ENCODE measurements at places on chromosomes 12 and 14.

DNA sequence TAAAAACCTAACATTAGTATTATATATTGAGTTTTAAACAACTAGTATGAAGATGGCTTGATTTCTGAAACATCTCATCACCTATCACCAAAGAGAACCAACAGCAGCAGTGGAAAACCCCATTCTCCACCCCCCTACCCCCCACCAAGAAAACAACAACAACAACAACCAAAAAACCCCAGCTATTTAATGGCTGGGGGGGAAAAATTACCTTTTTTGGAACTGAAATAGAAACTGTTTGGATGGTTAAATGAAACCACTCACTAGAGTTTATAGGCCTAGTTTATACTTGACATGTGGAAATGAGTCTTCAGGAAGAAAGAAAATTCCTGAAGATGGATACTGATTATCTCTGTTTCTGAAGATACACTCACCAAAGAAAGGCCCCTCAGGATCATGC lies 30.3 kb downstream of the PPP2R5E start:
- DNase-seq = no peak

GRCh38 chr14:22265319-22266141 lies 323.5 kb downstream of the DAD1 start:
- no peak for DNase-seq

DNA sequence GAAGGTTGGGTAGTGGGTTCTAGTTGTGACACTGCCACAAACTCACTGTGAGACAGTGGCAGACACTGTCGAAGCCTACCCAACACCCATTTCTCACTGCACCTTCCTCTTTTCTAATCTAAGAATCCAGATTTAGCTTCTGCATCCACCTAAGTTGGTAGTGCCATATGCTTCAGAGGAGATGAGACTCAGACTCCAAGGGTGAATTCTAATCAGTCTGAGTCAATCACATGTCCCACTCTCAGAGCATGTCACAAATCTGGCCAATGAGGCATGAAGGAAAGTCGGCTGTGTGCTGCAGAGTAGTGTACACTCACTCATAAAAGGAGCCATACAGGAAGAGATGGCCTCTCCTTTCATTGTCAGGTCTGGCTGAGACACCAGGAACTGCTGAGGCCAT lies 102.1 kb upstream of the RAP1B start:
- peak; percentile 36 for DNase-seq

DNA sequence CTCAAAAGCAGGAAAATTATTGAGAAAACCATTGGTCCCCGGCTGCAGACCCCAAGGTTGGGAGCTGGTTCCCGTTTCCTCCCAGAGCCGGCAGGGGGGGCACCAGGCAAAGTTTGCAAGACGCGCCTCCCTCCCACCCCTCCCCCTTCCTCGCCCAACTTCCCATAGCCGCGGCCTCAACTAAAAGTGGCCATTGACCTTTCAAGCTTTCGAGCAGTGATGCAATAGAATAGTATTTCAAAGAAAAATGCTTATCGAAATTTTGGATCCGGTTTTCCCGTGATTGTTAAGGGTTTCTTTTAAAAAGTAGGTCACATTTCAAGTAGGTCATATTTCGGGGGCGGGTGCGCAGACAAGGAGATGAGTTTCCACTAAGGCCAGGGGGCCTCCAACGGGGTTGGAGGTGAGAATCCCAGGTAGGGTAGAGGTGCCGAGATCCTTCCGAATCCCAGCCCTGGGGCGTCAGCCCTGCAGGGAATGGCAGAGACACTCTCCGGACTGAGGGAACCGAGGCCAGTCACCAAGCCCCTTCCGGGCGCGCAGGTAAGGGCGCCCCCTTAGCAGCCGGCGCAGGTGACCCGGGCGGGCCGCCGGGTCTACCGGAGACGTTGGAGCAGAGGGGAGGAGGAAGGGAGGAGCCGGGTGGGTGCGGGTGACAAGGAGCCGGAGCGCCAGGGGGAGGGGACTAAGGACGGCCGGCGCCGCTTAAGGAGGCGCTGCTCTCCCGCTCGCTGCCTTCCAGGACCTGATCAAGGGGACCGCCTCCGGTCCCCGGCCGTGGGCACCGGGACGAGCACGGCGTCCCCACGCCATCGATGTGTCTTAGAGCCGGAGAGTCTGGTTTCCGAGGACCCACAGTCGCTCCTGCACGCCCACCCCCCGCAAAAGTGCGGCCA lies 2.6 kb upstream of the SOCS2 start:
- DNase-seq = peak; percentile 29

GRCh38 chr12:117144599-117144998 lies 45.4 kb upstream of the TESC start:
- DNase-seq = no peak

DNA sequence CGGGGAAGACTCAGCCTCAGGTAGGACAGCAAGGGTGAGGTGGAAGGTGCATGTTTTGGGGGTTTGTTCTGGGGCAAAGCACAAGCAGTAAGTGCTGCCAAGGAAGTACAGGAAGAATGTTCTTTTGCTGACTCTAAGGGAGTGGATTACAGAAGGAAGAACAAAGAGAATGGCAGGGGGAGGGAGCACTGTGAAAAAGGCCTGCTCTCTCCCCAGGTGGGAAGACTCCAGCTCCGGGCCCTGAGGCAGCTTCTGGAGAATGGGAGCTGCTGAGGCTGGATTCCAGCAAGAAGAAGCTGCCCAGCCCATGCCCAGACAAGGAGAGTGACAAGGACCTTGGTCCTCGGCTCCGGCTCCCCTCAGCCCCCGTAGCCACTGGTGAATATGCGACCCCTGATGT lies 7.0 kb upstream of the PFDN5 start:
- DNase-seq = no peak

DNA sequence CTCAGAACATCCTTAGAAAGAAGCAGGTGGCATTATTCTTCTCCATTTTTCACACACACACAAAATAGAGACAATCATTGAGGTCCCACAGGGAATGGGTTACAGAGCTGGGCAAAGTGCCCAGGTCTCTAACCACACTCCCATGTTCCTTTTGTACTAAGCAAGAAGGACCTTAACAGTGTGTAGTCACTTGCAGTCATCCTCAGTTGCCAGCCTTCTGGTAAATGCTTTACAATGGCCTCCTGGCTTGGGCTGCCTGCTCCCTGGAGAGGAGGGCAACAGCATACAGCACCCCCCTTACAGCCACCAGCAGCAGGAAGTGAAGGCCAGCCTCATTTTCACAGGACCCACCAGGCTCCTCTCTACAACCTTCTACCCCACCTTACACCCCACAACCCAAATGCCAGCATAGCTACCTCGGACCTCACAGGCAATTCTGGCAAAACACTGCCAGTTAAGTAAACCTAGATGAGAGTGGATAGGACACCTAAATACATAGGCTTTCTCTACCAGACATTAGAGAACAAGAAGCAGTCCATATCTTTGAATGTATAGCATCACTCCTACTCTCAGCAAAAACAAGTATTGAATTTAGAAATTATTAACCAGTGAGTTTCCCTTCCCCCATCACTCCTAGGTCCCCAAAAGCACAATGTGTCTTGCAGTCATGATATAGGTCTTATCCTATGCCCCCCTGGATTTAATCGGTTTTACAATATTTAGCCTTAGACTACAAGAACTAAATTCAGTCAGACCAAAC lies 88.1 kb downstream of the PPP2R5E start:
- DNase-seq = peak; percentile 11

DNA sequence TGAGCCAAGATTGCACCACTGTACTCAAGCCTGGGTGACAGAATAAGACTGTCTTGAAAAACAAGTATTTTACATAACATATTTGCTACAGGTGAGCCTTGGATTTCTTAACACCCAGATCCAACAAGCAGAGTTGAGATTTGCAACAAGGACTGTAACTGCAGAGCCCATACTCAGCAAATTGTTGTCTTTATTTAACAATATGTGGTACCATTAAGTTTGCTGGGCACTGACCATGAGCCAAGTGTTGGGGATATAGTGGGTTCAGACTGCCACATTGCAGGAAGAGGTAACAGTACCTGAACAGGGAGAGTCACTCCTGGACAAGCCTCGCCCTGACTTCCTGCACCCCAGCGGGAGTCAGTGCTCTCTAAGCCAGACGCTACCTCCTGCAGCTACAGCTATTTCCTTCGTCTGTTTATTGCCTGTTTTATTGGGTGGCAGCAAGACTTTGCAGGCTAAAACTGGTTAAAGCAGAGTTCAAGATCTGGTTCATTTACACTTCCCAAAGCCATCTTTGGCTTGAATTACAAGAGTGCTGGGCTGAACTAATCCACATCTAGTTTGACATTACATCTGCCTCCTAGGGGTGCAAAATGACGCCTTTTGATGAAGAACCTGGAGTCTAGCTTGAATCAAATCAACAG lies 12.5 kb downstream of the AHSA1 start:
- DNase-seq = no peak

DNA sequence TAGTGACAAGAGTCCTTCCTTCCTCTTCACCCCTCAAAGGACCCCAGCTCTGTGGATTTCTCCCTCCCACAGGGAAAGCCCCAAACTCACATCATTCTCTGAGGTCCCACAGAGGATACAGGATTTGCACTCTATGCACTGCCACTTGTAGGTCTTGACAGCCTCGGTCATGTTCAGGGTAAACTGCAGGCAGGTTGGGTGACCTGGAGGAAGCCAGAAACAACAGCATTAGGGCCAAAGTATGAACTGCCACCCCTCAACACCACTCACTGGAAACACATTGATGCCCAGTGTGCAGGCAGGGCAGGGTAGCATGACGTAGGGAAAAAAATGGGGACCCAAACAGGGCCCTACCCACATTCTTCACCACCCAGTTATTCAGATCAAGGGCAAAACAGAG lies 264.4 kb downstream of the DPF3 start:
- DNase-seq = no peak

- DNase-seq = no peak
These were observed 167.4 kb downstream of the C12orf50 start for GRCh38 chr12:87861791-87862190.

DNA sequence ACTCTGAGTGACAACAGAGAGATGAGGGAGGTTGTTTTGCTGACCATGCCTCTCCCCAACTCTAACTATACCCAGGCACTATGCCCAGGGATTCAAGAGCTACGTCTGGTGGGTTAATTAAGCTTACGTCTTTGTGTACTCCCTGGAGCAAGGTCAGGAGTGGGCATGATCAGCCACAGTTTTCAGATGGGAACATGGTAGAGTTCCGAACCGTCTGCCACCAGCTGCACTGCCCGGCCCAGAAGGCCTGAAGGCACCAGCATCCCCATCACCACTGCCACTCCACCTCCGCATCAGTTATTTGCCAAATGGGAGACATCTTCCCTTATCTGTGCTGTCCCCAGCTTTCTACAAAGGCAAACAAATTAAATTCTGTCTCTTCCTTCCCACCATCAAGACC lies 11.1 kb upstream of the GPX2 start:
- DNase-seq = no peak

DNA sequence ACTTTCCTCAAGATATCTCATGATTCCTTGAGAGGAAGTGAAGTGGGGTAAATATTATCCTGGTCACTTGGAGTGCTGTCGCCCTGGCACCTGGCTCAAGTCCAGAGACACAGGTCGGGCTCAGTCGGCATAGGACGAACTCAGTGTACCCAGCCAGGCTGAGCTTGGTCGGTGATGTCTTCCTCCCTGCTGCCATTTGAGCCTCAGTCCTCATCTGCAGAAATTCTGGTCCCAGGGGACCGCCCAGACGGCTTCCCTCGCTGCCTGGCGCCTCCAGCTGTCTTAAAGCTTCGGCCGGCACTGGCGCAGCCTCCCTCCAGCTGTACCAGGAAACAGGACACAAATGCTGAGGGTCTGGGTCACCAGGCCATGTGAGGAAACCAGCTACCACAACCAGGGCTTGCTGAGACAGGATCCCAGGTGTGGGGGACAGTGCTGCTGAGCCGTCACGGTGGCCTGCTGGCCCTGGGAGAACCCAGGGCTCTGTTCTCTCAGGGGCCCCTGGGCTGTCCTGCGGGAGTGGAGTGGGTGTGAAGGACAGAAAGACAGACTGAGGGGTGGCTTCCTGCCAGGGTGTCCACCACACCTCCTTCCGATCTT lies 5.0 kb upstream of the KLC1 start:
- no peak for DNase-seq

DNA sequence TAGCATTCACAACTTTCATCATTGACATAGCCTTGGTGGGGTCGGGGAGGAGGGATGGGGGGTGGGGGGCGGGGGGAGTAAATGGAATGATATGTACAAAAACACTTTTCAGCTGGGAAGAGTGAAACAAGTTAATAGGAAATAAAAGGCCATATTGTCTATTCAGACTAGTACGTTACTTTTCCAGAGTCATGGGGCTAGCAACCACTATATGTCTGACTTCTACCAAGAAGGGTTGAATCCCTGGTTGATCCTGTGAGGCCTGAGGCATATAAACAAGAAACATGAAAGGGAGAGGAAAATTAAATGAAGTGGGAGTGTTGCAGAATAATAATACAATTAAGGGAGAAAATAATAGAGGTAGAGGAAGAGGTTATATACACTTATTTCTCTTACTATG lies 225.5 kb downstream of the ERC1 start:
- no peak for DNase-seq

DNA sequence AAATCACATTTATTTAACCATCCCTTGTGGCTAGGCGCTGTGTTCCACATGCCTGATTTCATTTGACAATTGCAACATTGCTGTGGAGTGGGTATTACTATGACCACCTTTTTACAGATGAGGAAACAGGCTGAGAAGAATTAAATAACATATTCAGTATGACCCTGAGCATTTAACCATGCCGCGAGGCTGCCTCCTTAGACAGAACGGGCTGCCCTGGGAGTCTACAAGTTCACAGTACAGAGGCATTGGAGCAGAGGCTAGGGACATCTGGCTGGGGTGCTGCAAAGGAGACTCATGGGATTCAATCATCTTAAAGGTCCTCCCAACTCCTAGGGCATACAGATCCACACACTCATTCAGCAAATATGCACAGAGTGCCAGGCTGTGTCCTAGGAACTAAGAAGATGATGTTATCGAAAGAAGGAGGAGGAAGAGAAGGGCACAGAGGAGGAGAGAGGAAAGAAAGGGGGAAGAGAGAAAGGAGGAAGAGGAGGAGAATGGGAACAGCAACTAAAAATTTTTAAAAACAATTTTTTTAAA lies 164.7 kb upstream of the CCND2 start:
- DNase-seq = no peak

- DNase-seq = no peak
These were observed 73.6 kb downstream of the RFLNA start for GRCh38 chr12:124368421-124369032.

DNA sequence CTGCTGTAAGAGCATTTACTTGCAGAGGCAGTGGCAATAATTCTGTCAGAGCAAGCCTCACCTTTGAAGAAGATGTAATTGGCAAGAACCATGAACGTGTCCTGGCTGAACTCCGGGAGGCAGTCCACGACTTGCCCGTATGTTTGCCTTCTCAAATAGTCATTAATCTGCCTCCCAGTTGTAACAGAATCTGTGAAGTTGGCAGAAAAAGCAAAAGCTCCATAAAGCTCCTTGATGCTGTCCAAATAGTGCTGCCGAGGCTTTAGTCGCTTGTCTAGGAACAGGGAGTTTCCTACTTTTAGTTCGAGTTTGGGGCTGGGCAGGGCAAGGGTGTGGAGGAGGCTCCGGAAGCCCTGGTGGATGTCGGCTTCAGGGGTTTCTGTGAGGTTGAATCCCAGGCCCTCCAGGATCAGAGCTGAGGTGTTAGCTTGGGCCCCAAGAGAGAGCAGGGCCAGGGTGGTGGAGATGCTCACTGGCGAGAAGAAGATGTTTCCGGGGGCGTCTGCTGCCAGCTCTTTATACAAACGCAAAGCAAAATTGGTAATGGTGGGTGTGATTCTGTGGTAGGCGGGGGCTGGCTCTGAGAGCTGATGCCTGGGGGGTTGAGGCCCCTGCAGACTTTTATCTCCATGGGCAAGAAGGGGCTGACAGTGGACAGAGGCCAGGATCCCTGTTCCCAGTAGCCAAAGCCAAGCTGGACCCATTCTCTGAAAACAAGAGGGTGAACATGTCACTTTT lies 4.4 kb downstream of the SERPINA11 start:
- DNase-seq = no peak

GRCh38 chr12:20039562-20039961 lies 328.8 kb upstream of the PDE3A start:
- DNase-seq = no peak

All from RCC 7860 (cell line).